ENCODE measurements at places on chromosomes 1 and 21.

- no peak for DNase-seq
Measured at GRCh38 chr21:35743571-35743970, 316.8 kb downstream of the SETD4 start.

DNA sequence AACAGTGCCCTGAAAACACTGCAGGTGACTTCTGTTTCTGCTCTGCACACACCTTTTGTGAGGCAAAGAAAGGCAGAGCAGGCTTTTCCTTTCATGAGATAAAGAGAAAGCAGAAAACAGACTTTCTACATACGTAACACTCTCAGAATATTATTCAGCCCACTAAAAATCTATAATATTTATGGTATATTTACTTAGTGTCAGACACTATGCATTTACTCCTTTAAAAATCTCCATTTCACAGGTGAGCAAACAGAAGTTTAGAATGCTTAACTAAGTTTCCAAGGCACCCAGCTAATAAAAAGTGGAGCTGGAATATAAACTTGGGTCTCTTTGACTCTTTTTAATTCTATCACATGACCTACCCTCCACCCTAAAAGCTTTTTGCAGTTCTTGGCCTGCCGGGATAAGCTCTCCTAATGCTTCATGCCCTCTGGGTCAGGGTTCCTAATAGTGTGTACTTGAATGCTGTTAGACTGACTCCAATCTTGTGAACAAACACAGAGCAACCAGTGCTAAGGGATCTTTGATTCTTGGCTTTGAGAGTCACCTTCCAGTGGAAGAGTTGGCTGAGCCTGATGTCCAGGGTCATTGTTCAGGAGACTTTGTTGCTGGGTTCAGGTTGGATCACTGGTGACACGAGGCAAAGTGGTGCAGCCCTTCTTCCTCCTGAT is 27.2 kb downstream of the PROK1 start:
- no peak for DNase-seq

DNA sequence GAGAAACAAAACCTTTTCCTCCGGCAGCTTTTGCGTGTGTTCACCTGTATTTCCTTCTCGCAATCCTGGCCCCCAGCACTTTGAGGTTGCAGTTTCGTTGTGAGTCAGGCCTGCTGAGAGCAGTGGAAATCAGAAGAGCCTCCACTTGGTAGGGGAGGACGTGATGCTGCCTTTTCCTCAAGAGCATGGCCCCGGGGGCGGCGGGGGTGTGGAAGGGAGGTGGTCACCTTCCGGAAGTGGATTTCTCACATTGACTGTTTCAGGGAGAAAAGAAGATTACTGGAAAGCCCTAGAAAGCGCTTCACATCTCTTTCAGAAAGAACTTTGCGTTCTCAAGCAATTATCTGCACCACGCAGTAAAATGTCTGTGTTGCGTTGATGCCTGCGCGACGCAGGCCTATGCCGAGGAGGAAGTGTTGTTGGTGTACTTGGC is 12.2 kb upstream of the IL10 start:
- no peak for DNase-seq

DNA sequence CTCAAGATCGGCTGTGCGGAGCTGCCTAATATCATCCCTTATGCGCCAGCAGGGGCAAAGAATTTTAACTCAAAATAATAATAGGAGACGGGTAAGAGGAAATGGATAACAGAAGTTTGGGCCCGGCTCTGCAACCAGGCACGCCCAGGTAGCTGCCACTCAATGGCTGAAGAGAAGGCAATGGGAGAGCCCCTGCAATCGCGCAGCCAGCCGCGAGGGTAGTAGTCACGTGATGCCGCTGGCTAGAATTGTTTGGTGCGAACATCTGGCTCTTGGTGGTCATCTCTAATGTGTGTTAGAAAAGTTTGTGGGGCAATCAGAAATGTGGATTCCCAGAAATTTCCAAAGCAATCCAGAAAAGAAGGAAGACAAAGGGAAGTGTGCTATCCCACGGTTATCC is 12.3 kb downstream of the BARHL2 start:
- no peak for DNase-seq

DNA sequence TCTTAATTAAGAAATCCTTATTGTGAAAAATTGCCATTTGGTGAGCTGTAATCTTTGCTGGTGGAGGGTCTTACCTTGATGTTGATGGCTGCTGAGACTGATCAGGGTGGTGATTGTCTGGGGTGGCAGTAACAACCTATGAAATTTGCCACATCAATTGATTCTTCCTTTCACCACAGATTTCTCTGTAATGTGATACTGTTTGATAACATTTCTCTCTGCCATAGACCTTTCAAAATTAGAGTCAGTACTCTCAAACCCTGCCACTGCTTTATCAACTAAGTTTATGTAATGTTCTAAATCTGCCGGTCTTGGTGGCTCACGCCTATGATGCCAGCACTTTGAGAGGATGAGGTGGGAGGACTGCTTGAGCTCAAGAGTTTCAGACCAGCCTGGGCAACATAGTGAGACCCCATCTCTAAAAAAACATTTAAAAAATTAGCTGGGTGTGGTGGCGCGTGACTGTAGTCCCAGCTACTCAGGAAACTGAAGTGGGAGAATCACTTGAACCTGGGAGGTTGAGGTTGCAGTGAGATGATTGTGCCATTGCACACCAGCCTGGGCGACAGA is 5.0 kb downstream of the KPNA6 start:
- no peak for DNase-seq
